NCI-H345 (cell line): ENCODE measurements at places on chromosomes 2 and 18.

DNA sequence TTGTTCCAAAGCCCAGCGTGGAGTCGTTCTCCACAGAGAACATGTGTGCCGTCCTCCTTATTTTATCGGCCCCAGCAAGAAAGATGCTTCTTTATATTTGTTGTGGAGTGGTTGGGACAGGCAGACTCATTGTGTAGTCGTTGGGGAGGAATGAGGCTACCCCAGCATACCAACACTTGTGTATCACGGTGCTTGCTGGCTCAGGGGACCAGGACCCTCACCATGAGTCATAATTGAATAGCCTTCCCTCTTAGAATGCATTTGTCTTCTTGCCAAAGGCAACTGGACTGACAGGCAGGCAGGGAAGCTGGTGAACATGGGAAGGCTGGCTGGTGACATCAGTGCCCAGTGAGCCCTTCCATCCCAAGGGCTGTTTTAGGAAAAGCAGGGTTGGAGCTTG, 4.7 kb downstream of the CAPN10 start:
- no peak for DNase-seq

DNA sequence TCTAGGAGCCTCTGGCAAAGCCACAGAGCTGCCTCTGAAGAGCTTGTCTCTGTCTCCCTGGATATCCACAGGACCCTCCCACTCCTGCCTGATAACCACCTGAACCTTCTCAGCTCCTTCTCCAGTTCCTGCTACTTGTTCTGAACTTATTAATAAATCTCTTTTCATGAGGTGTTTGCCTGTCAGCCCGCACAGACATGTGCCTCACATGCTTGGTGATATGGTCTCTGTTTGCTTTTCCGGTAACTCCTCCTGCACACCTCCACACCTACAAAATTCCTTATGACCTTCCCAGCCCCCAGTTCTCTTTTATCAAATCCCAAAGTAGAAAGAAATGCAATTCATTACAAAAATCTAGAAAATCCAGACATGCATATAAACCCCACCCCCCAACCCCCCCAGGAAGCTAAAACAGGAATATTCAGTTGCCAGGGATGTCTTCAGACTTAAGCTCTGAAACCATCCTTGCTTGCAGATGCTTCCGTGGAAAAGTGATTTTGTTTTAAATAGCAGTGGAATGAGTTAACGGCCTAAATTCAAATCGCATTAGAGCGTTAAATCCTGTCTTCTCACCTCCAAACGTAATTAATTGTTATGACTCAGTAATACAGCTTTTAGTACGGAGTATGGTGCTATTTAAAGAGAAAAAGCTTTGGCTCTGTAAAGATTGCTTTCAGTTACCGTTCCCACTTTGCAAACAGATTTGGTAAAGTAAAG, 2.1 kb upstream of the PID1 start:
- DNase-seq: no peak

DNA sequence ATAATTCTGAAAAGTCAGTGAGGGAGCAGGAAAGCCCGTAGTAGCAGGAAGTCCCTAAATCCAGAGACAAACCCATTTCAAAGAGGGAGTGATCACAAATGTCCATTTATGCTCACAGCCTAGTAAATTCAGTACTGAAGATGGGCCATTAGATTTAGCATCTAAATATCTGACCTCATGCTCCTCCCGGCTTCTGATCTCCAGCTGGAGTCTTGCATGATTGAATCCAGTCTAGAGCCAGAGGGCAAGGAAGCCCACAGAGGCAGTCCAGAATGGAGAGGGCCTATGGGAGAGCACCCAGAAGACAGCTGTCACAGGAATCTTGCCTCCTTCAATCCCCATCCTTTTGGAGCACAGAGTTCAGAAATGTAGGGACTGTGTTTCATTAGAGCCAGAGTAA, 16.0 kb upstream of the ST8SIA3 start:
- no peak for DNase-seq

DNA sequence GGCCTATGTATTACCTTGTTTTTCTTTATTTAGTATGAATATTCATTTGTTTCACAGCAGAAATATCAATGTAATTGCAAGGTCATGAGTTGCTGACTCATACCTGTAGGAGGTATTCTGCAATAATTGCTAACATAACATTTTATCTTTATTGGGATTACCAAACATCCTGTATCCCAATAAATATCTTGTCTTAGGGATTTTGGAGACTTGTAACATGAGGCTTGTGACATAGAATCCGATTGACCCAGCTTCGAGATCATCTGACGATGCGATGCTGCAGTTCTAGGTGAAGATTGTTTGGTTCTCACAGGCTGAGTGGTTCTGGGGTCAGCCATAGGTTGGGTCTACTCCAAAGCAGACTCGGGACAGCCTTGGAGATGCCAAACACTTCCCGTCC, 133.4 kb upstream of the RND3 start:
- no peak for DNase-seq

GRCh38 chr2:60033325-60033724, 520.1 kb downstream of the BCL11A start:
- no peak for DNase-seq

GRCh38 chr2:45166229-45166890, 157.1 kb upstream of the SIX2 start:
- peak; percentile 24 for DNase-seq
